ENCODE measurements at places on chromosomes 3 and 15.

GRCh38 chr3:98701071-98701675, 62.0 kb upstream of the ST3GAL6 start:
- no peak for DNase-seq

DNA sequence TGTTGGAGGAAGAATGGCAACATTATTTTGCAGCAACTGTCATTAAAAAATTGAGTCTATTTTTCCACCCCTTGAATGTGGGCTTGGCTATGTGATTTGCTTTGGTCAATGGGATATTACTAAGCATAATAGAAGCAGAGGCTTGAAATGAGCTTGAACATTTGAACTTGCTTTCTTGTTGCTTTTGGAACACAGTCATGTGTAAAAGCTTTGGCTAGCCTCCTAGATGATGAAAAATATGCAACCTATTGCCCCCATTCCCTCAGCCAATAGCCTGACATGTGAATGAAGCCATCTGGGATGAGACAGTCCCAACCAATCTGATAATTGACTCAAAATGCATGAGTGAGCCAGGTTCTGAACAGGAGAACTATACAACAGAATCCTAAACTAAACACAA, 78.4 kb downstream of the PLSCR2 start:
- no peak for DNase-seq

DNA sequence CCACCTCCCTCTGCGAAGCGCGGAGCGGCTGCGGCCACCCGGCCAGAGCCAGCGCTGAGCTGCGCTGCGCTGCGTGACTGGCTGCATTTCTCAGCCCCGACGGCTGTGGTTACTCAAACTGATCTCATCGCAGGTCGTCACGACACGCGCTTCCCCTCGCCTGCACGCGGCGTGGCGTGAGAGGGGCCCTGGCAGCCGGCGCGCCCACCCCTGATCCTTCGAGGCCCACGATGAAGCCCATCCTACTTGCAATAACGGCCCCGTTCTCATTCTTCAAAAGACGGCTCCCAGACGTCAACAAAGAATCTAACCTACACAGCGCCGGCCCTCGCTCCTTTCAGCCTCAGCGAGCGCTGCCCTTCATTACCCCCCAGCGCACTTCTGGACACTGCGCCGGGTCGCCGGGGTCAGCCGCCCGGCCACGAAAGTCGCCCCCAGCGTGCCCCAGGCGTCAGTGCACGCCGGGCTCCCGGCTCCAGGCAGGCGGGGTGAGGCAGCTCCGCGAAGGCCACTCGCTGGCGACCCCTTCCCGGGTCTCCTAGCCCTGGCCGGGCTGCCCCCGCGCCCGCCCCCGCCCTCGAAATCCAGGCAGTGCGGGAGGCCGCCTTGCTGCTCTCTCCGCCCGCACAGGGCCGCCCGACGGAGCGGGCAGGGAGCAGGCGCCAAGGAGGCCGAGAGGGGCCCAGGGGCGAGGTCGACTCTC, 9.9 kb upstream of the LEKR1 start:
- DNase-seq, result peak; percentile 22

GRCh38 chr3:40166997-40167396, 142.5 kb upstream of the EIF1B start:
- DNase-seq, result no peak

- no peak for DNase-seq
These were observed 8.9 kb upstream of the CHRNA3 start for GRCh38 chr15:78629716-78630065.

Data from activated CD4-positive, alpha-beta T cell treated with anti-CD3 and anti-CD28 coated beads, Interleukin-2, amount 50 U/mL, for 48 hours (primary cell).